GM10248 (cell line): ENCODE measurements at places on chromosomes 2 and 18.

GRCh38 chr2:231662028-231662810 lies 46.1 kb upstream of the PTMA start:
- DNase-seq = peak; percentile 97

GRCh38 chr18:77004555-77005380 lies 127.8 kb downstream of the MBP start:
- DNase-seq = no peak

DNA sequence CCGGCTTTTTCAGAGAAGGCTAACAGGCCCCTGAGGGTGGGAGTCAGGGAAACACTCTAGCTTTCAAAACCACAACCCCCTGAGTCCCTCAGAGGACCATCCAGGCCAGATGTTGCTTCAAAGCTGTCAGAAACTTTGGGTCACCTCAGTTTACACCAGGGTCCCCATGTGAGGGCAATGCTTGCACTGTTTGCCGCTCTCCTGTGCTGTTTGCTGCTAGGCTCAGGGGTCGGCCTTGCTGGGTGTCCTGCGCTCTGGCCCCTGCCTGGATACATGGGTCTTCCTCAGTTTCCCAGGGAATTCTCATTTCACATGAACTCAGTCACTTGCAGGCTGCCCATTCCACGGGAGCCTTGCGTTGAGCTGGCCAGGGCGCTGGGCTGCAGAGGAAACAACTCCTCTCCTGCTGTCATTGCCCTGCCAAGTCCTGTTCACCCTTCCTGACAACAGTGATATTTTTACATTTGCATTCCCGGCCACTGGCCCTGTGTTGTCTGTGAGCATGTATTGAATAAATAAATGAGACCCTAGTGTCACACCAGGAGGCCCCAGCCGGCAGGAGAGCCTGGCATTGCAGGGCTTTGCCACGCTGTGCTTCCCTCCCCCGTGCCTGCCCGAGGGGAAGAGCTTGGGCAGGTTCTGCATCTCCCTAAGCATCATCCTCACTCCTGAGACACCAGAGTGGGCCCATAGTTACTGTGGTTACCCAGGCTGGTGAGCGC lies 73.2 kb upstream of the RAB6C start:
- DNase-seq = no peak

- DNase-seq = peak; percentile 43
These were observed 44.8 kb downstream of the PAX8 start for GRCh38 chr2:113233593-113234550.

DNA sequence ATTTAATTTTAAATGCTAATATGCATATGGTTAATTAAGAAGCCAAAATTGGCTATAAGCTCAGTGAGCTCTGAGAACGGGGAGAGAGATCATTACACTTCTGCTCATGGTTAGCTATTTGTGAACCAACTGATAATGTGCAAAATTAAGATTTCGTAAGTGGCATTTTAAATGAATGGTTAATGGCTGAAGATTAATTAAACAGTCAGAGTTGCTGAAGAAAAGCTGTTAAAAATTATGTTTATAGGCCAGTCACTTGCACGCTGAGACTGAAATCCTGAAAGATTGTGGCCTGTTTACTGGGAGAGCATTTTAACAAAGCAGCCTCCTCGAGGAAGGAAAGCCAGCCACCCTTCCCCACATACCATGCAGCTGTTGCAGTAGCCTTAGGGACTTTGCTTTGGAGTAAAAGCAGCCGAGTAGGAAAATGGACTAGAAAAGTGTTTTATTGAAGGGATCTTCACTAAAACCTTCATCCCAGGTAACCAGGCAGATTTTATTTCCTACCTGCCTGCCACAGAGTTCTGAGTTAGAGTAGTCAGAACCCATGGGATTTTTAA lies 218.8 kb upstream of the NRP2 start:
- no peak for DNase-seq

DNA sequence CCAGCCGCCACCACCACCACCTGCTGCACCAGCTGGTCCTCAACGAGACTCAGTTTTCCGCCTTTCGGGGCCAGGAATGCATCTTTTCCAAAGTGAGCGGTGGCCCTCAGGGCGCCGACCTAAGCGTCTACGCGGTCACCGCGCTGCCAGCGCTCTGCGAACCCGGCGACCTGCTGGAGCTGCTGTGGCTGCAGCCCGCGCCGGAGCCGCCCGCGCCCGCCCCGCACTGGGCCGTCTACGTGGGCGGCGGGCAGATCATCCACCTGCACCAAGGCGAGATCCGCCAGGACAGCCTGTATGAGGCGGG lies 1.6 kb downstream of the LRATD1 start:
- DNase-seq = no peak

- no peak for DNase-seq
These were observed 36.6 kb downstream of the POMC start for GRCh38 chr2:25131567-25132298.

- no peak for DNase-seq
These were observed 12.1 kb downstream of the AMER3 start for GRCh38 chr2:130767408-130767775.

- DNase-seq = no peak
These were observed 76.8 kb downstream of the CACNB4 start for GRCh38 chr2:152022090-152022489.

DNA sequence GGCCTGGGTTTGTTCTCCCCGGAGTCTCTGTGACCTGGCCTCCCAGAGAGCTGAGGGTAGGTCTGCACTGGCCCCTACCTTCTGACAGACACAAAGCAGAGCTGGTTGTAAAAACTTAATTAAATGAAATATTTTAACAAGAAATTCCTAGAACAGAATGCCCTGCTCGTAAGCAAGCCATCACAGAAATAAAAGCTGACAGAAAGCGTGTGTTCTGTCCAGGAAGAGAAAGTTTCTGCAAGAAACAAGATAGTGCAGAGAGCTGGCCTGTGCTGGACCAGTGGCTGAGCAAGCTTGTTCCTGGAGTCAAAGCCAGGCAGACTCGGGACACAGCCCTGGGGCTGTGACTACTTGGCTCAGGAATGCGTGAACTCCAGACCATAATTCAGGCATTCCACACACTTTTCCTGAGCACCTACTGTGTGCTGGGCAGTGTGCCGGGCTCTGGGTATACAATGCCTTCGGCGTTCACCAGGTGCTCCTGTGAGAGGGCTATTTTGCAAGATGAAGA lies 51.6 kb downstream of the APOB start:
- no peak for DNase-seq

- DNase-seq = no peak
These were observed 136.7 kb upstream of the CXCR4 start for GRCh38 chr2:136254681-136255080.

- DNase-seq = peak; percentile 56
These were observed 14.1 kb upstream of the CHRNA1 start for GRCh38 chr2:174778085-174778981.

GRCh38 chr18:52376104-52376503 lies 36.1 kb downstream of the DCC start:
- DNase-seq = no peak

GRCh38 chr18:5309888-5310470 lies 14.5 kb upstream of the ZBTB14 start:
- DNase-seq = peak; percentile 22

- DNase-seq = no peak
These were observed 82.8 kb upstream of the RMP24 start for GRCh38 chr18:35889677-35890076.

GRCh38 chr2:22355816-22356433 lies 1029.1 kb upstream of the KLHL29 start:
- peak; percentile 29 for DNase-seq

DNA sequence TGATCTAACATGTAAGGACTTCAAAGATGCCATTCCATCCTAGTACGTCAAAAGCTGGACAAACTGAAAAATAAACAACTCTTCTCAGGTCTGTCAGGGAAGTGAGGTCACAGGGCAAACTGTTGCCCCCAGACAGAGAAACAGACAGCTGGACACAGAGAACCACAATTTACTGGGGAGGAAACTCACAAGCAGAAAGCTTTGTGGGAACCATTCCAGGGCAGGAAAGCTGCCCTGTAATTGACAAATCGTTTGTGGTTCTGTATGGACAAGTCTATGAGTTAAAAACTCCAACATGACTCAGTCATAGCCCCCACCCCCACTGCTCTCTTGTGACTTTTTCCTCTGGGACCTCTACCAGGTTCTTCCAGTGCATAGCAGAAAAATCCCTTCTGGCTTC lies 28.4 kb downstream of the MCEE start:
- no peak for DNase-seq

DNA sequence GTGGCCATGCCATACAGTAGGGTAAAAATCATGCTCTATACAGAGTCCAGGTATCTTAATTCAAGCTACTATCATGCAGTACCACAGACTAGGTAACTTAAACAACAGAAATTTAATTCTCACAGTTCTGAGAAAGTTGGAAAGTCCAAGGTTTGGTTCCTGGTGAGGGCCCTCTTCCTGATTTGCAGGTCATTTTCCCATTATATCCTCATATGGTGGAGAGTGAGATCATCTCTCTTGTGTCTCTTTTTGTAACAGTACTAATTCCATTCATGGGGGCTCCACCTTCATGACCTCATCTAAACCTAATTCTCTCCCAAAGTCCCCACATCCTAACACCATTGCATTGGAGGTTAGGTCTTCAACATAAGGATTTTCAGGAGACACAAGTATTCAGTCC lies 335.0 kb upstream of the ACVR2A start:
- DNase-seq = no peak

GRCh38 chr2:31150120-31150670 lies 12.0 kb upstream of the GALNT14 start:
- no peak for DNase-seq

DNA sequence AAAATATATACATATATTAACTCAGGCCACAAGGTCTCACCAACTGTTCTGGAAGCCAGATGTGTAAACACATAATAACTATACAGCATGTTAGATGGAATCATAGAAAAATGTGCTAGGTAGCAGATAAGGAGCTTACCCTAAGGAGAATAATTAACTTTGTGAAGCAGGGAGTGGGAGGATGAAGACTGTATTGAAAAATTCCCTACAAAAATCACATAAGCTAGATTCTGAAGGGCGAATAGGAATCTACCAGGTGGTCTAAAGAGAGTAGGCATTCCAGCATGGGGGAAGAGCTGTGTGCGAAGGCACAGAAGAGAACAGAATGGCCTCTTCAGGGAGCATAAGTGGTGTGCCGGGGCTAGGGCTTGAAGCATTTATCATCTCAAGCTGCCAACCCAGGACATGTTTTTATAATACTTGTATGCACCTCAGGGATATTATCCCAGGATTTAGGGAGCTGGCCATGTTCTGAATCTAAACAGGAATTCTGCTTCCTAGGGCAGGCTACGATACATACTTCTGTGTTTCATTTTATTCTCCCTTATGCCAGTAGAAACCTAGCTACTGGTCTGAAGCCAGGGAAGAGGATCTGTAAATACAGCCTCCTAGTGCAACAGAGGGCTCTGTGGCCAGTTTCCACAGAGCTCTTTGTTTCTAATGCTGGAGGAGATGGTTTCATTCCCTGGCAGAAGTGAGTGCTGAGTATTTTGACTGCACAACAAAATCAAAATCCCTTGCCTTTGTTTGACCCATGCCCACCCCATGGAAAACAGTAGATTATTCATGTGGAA lies 56.7 kb downstream of the NEMP2 start:
- no peak for DNase-seq

- DNase-seq = no peak
These were observed 7.5 kb upstream of the YPEL5 start for GRCh38 chr2:30139131-30139870.

GRCh38 chr2:25905126-25905525 lies 26.8 kb upstream of the ASXL2 start:
- no peak for DNase-seq

DNA sequence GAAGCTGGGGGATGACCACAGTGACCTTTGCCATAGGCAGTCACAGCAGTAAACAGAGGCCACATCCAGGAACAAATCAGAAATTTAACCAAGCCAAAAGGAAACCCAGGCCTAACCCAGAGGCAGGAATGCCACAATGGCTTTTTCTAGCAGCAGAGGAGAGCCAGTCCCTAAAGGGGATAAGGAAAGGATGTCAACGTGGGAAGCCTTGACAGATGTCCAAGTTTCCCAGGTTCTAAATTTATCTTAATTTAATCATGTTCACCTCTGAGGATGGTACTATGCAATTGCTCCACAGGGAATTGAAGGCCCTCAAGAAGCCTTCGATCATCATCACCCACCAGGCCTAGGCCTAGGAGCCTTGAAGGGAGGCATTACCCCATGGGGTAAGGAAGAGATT lies 374.7 kb downstream of the TNS1 start:
- DNase-seq = no peak

- DNase-seq = no peak
These were observed 971.8 kb upstream of the ACVR2A start for GRCh38 chr2:146873056-146873455.

DNA sequence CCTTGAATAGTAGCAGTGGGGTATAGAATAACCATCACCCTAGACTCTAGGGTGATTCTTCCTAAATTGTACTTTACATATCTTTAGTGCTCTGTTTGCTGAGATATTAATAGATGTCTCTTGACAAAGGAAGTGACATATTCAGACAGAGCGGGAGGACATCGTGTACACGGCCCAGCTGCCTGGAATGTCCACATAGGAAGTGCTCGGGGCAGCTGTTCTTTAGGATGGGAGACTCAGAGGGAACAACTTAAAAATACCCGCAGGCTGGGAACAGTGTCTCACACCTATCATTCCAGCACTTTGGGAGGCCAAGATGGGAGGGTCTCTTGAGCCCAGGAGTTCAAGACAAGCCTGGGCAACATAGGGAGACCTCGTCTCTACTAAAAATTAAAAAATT lies 206.1 kb downstream of the FAM210A start:
- DNase-seq = no peak

GRCh38 chr2:190336420-190336819 lies 7.0 kb upstream of the INPP1 start:
- DNase-seq = no peak

- DNase-seq = no peak
These were observed 146.6 kb upstream of the REV1 start for GRCh38 chr2:99636144-99637034.

- no peak for DNase-seq
These were observed 115.4 kb downstream of the BMPR2 start for GRCh38 chr2:202491514-202491913.

DNA sequence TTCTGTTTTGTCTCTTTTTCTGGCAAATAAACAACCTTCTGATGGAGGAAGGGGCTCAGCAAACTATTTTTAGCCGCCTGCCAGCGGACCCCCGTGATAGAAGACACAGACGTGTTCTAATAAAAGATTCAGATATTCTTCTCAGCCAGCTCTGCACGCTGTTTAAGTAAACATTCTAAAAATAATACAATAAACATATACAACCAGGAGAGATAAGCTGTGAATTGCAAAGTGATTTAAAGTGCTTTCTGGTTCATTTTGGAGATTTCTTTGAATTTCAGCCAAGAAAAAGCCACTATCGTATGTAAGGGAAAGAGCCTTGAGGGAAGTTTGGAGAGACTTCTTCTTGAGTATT lies 201.3 kb downstream of the EPHA4 start:
- no peak for DNase-seq

- no peak for DNase-seq
These were observed 15.8 kb downstream of the TMEM200C start for GRCh38 chr18:5879479-5879882.

GRCh38 chr2:127740665-127741288 lies 39.5 kb downstream of the SFT2D3 start:
- no peak for DNase-seq

- DNase-seq = no peak
These were observed 98.5 kb upstream of the LRRTM1 start for GRCh38 chr2:80403081-80403480.
